Placental pericyte (primary cell): ENCODE measurements at places on chromosomes 1 and 21. TPM values are rescaled to one million over a fixed set of nuclear protein-coding genes. Genes with fewer than 3 reads are reported as not detected.

TNFSF4 gene
- total RNA-seq = 7.4 and 9.3 TPM in 2 replicates

ANKRD65 gene
- total RNA-seq = under 0.01 and 0.14 TPM in 2 replicates

ARMH1 gene
- 0.66 TPM in 1 of 2 replicates, not detected in the other for total RNA-seq

CD164L2 gene
- not detected in 2 replicates for total RNA-seq

PLA2G2F gene
- not detected in 2 replicates for total RNA-seq

MATN1 gene
- under 0.01 and 0.44 TPM in 2 replicates for total RNA-seq

PROX1 gene
- under 0.01 and 0.14 TPM in 2 replicates for total RNA-seq
